ENCODE measurements at places on chromosomes 6 and 20.

DNA sequence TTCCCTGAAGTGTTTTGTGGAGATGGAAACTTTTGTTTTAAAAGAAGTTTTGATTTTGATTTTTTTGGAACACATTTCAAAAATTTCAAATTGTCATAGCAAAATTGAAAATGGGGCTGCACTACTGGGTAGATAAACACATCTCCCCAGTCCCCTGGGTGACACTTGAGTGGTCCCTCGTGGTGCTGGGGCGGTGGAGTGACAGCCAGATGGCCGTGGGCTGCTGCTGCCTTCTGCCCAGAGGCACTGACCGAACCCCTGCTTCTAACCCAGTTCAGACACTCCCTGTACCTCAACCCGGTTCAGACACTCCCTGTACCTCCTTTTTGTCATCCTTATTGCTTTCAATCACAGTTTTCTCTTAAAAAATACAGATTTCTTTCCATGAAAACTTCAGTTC lies 69.9 kb upstream of the SYNJ2 start:
- DNase-seq = no peak

DNA sequence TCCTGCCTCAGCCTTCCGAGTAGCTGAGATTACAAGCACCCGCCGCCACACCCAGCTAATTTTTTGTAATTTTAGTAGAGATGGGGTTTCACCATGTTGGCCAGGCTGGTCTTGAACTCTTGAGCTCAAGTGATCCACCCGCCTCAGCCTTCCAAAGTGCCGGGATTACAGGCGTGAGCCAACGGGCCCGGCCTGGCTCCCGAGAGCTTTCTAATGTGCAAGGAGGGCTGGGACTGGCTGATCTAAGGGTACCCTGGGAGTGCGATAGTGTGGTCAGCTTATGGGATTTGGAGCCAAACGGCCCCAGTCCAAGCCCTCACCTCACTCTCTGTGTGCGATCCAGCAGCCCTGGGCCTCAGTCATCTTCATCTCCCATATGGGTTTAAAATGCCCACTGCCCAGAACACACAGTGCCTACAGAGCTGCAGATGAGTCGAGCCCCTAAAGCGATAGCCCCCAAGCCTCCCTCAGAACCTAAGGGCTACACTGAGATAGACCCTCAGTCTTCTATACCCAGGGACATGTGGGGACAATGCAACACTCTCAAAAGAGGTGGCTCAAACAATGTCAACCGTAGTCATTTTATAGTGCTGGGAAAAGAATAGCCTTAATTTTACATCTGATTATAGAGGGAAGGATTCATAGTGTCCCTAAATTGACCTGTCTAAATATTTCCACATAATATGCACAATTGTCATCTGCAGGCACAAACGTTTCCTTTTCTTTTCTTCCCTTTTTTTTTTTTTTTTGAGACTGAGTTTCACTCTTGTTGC lies 50.1 kb downstream of the SSR1 start:
- DNase-seq = no peak

- DNase-seq = no peak
Measured at GRCh38 chr20:43404878-43405277, 52.8 kb upstream of the SRSF6 start.

DNA sequence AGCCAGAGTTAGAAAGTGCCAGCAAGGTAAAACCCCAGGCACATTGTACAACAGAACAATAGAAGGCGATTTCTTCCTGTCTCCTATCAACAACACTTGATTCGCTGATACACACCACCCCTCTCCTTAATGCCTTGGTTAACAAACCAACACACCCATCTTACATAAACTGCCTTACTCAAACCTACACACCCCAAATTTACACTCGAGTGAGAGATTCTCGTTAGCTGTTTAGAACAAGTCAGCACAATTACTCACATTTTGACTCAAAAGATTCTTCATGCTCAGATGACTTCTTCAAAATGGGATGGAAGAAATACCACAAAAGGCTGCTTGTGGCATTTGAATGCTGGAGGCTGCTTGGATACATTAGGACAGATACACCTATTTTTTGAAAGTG lies 80.0 kb upstream of the FOXQ1 start:
- no peak for DNase-seq

GRCh38 chr6:110534731-110535492 lies 58.5 kb upstream of the SLC22A16 start:
- DNase-seq = no peak

DNA sequence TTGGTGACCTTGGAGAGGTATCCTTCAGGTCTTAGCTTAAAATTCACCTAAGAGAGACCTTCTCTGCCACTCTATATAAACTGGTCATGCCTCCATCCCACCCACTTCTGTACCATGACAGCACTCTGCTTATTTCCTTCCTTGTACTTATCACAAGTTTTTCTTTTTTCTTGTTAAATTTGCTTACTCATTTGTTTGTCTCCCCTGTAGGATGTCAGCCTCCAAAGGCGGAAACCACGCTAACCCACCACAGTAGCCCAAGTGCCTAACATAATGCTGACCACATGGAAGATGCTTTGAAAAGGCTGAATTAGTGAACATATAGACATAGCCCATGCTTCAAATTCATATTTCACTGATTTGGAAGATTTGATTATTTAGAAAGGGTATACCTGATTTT lies 5.4 kb downstream of the BMP6 start:
- DNase-seq = no peak

All from CD4-positive, alpha-beta T cell treated with Interferon alpha-2 for 1 hour (primary cell).